Activated naive CD8-positive, alpha-beta T cell treated with anti-CD3 and anti-CD28 coated beads, Interleukin-2, amount 50 U/mL, for 16 hours (primary cell): ENCODE measurements at places on chromosomes 5 and 9.

DNA sequence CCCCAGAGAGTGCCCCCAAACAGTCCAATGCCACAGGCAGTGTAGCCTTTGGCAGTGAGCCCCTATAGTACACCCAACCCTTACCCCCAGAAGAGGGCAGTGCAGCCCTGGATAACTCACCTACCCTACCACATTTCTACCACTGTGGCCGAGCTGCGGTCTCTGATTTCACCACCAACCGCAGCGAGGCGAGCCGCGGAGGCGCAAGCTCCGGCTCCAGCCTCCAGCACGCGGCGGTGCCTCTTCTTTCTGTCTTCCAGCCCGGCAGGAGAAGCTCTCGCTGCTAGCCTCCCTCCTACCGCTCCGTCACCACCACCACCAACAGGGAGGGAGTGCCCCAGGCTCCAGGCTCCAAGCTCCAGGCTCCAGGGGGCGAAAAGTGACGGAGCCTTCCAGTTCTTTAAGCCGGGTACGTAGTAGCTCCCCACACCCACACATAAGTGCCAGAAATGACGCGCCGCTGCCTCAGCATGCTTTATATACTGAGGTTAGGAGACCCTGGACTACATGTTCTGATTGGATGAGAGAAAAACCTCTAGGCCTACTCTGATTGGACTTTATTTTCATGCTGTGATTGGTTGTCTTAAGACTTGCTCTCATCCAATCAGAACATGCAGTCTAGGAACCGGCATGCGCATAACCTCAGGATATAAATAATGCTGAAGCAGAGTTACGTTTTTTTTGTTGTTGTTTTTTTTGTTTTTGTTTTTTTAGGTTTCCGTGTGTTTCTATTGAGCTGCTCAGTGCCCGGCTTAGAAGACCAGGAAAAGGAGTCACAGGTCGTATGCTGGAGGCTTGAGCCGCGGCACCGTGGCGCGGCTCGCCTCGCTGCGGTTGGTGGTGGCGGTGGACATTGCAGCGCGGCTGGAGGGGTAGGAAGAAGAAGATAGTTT lies at the start of gene PCAT7:
Gene PCAT7 (plus strand): TSS at position 645 of the 893 bp plus-strand sequence.
- DNase-seq: no peak

DNA sequence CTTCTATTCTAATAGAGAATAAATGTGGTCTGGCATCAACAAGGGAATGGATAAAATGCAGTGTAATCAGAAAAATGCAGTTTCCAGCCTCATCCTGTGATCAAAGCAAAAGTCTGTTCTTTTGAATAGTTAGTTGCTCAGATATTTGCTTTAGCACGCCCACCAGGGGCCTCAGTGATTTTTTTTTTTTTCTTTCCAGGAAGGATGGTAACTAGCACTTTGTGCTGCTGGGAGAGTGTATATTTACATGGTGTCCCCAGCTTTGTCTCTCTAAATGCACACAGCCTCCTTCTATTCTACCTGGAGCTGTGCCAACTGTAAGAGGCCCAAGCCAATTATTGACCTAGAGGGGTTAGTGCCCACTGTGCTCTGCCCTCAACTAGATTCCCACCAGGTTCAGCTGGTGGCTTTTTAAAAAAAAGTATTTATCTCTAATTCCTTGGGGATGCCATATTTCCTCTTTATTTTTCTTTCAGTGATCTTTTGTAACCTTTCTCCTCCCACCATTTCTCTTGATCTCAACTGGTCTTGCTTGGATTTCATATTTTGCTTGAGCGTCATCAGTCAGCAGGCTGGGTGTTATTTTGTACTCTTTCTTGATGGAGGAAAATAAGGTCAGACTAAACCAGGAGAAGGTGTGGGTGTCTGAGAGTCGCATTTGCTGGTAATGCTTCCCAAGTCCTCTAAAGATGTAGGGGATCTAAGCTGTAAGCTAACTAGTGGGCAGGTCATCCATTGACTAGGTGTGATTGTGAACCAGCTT lies 193.0 kb upstream of the C9orf72 start:
- no peak for DNase-seq

GRCh38 chr5:91848453-91848852 lies 465.3 kb upstream of the ARRDC3 start:
- DNase-seq: no peak

GRCh38 chr9:98208635-98209034 lies 16.2 kb upstream of the CORO2A start:
- DNase-seq: no peak

DNA sequence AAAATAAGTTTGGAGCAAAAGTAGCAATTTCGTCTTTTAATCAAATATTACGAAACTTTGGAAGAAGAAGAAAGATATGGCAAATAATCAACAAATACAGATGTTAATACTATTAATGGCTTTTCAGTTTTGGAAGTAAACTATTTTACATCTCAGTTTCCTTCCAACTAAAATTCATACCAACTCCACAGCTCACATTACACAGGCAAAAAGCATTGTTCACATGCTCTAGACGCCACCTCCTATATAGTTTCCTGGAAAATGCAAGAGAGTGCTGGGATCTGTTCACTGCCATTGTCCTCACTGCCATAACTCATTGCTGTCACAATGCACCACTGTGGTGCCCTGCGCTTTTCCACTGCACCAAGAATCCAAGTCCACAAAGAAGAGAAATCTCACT lies 149.0 kb upstream of the FTMT start:
- DNase-seq: no peak

- DNase-seq: no peak
These were observed at the start of gene CTNND2 for GRCh38 chr5:11904265-11904906. TSS of gene CTNND2 (minus strand) at chr5:11904446. CDS start at chr5:11903853, 593 bp downstream.

- no peak for DNase-seq
These were observed 127.0 kb downstream of the NNT start for GRCh38 chr5:43729846-43730478.

DNA sequence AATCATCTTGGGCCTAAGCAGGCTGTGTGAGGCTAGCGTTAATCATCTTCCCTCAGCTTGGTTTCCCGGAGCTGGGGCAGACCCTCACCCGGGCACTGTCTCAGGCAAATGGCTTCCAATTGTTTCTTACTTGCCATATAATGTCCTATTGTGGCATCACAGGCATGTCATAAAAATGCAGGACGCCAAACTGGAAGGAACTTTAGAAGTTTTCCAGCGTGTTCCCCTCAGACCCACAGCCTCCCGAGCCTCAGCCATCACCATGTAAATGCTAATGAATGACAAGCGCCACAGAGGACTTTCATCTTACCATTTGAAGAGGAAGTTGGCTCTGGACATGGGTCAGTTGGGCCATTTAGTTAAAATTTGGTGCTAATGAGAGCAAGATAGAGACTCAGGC lies 143.0 kb upstream of the IRX1 start:
- DNase-seq: no peak

DNA sequence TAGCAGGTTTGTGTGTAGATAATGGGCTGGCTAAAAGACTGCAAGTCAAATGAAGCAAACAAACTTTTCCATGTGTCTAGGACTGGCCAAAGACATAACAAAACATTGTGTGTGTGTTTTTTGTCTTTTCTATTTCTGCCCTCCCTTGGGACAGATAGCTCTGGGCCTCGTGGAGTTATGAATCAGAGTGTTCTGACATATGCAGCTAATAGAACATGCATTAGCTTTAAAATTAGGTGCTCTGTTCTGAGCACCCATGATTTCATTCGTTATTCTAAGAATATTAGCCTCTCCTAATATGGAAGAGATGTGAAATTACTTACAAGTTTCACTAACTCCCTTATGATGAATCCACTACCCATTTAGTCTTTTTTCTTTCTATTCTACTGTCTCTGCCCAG lies 367.3 kb upstream of the PAPPA start:
- DNase-seq: no peak

DNA sequence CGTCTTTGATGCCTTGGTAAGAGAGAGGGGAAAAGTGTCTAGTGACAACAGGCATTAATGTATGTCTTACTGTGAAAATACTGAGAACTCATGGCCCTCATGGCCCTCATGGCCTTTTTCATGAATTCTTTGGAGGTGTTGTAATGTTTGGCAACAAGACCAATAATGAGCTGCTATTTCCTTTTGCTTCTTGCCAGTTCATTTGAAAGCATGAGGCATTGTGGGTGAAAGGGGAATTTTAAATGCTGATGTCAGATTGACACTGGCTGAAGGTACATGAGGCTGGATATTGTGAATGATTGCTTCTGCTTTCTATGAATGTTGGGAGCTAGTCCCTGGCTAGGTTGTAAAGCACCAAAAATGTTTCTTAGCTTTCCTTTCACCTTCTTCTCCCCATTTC lies 79.2 kb downstream of the DOCK2 start:
- DNase-seq: no peak

DNA sequence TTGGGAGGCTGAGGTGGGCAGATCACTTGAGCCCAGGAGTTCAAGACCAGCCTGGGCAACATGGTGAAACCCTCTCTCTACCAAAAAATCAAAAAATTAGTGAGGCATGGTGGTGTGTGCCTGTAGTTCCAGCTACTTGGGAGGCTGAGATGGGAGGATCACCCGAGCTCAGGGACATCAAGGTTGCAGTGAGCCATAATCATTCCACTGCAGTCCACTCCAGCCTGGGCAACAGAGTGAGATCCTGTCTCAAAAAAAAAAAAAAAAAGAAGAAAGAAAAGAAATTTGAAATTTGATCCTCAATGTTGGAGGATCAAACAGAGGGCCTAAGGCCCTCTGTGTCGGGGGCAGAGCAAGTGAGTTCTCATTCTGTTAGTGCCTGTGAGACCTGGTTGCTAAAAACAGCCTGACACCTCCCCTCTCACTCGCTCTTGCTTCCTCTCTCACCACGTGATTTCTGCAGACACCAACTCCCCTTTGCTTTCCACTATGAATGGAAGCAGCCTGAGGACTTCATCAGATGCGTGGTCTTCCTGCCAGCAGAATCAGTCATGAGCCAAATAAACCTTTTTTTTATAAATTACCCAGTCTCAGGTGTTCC lies 8.4 kb upstream of the GOLPH3 start:
- DNase-seq: no peak

GRCh38 chr5:133343196-133343595 lies 269.1 kb downstream of the FSTL4 start:
- DNase-seq: no peak

GRCh38 chr9:83220730-83221129 lies 157.8 kb upstream of the RASEF start:
- DNase-seq: no peak

DNA sequence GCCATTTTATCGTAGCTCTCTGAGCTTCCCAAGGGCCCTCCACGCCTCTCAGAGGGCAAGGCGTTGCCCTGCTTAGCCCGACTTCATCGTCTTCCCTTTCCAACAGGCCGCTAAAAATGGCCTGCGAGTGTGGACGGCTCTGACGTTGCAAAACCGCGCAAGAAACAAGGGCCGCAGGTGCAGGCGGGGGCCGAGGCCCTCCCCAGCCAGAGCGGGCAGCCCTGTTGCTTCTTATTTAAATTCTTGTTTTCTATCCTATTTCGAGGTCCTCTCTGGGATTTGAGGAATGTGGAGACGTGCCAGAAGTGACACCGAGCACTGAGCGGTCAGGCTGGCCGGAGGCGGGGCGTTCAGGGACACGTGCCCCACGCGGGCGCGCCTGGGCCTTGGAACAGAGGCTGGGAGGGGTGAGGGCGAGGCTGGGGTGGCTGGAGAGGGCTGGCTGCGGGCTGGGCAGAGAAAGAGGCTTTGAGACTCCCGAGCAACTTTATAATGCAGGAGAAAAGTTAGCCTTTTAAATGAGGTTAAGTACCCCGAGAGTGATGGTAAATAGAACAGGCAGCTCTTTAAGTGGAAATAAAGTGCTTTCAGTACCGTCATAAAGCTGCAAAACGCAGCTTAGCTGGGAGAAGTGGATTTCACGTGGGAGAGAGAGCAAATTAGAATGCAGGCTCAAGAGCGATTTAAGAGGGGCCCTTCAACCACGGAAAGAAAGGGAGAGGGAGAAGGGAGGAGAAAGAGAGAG lies 243.6 kb downstream of the AUH start:
- no peak for DNase-seq

- no peak for DNase-seq
These were observed 247.0 kb downstream of the CWC27 start for GRCh38 chr5:65015767-65016166.

GRCh38 chr9:69594180-69594579 lies 78.0 kb downstream of the APBA1 start:
- no peak for DNase-seq

- DNase-seq: no peak
These were observed 91.0 kb upstream of the FAM169A start for GRCh38 chr5:74957029-74957784.

- DNase-seq: no peak
These were observed 11.3 kb downstream of the MYOZ3 start for GRCh38 chr5:150672237-150672883.

DNA sequence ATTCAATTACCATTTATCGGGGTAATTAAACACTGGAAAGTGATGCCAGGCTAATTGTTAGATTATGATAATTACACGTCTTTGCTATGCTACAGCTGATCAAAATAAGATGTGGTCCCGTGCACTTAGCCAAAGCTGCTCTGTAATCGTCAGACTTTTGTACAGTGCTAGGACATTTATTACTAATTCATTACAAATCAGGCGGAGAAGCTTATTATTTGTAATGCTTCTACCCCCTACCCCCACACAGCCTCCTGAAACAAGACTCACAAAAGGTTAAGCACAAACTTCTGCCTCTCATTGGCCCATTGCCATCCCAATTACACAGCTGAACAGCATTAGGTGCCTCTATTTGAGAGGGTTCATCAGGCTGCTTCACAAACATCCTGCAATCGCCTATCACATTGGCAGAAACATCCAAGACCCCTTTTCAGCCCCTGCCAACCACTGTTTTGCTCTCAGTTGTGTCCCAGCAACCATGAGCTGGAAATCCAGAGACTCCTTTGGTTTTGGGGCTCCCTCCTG lies 232.7 kb downstream of the EFNA5 start:
- no peak for DNase-seq

- DNase-seq: no peak
These were observed 509.4 kb downstream of the NFIB start for GRCh38 chr9:13804532-13804931.

GRCh38 chr5:569358-569867 lies 42.7 kb upstream of the CEP72 start:
- no peak for DNase-seq

DNA sequence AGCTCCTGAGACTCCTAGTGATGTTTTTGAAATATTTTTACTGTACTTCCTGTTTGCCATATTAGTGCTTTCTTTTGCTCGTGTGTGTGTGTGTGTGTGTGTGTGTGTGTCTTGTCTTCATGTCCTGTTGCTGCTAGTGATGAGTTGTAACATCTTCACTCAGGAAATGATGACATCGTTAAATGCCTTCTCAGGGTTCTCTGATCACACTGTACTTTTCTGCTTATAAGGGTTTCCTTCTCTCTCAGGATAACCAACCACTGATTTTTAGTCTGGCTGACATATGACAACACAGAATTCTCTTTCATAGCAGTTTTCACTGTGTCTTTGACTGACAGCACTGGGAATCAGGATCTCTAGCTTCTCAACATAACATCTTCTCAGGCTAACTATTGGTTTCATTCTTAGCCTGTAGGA lies 16.1 kb downstream of the SV2C start:
- DNase-seq: no peak

- DNase-seq: no peak
These were observed 2.7 kb upstream of the PCBD2 start for GRCh38 chr5:134902071-134902801.
